Activated naive CD4-positive, alpha-beta T cell treated with anti-CD3 and anti-CD28 coated beads for 36 hours (primary cell): ENCODE measurements at places on chromosomes 1 and 21. TPM values are rescaled to one million over a fixed set of nuclear protein-coding genes. Genes with fewer than 3 reads are reported as not detected.

GRCh38 chr1:164780863-164781262 lies 221.9 kb downstream of the PBX1 start:
- H3K36me3 ChIP-seq, result no peaks in the 10 kb centered on the region
- no peaks in the 10 kb centered on the region for H3K27me3 ChIP-seq
- no peak overlapping the region for H3K27ac ChIP-seq
- H3K4me1 ChIP-seq, result no peaks in the 10 kb centered on the region
- DNase-seq, result no peak

Gene RIPPLY3
- total RNA-seq, result 0.10 TPM

Gene ELAPOR1
- total RNA-seq, result 4.4 TPM

- H3K4me1 ChIP-seq, result peaks cover 53% of the 10 kb centered on the region
- H3K36me3 ChIP-seq, result peaks cover 2% of the 10 kb centered on the region
- H3K27me3 ChIP-seq, result no peaks in the 10 kb centered on the region
- no peak overlapping the region for H3K4me3 ChIP-seq
- no peak overlapping the region for H3K27ac ChIP-seq
Measured at GRCh38 chr1:24389231-24389678, 24.3 kb downstream of the STPG1 start.

- no peak for DNase-seq
- peak overlapping the region; percentile 94 for H3K4me3 ChIP-seq
- H3K27me3 ChIP-seq, result no peaks in the 10 kb centered on the region
Measured at GRCh38 chr1:111141245-111142220, 1.5 kb downstream of the CEPT1 start.

Gene ADAMTS4
- total RNA-seq, result 6.5 TPM

GRCh38 chr1:31488528-31488927 lies 75.5 kb downstream of the SERINC2 start:
- no peak overlapping the region for H3K4me3 ChIP-seq
- no peak overlapping the region for H3K27ac ChIP-seq
- DNase-seq, result peak; percentile 11
- no peaks in the 10 kb centered on the region for H3K27me3 ChIP-seq
